ENCODE measurements at places on chromosomes 6 and 20.

DNA sequence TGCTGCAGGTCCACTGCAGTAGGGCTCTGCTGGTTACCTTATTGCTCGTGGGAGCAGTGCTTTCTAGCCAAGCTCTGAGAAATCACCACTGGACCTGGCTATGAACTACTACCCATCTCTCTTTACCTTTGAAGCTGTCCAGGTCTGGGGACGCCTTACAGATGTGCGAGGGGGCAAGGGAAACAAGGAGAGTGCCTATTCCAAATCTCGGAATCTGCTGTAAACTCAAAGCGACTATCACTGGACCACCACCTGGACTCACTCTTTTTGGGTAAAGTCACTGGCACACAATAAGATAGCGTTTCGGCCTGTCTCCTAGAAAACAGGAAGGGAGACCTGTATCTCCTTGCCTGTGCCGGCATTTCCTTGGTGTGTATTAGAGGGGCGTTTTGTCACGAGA, 5.3 kb downstream of the NRN1 start:
- no peak overlapping the region for H3K27ac ChIP-seq
- peaks cover 19% of the 10 kb centered on the region for H3K4me1 ChIP-seq
- peaks cover 69% of the 10 kb centered on the region for H3K27me3 ChIP-seq
- DNase-seq: no peak

DNA sequence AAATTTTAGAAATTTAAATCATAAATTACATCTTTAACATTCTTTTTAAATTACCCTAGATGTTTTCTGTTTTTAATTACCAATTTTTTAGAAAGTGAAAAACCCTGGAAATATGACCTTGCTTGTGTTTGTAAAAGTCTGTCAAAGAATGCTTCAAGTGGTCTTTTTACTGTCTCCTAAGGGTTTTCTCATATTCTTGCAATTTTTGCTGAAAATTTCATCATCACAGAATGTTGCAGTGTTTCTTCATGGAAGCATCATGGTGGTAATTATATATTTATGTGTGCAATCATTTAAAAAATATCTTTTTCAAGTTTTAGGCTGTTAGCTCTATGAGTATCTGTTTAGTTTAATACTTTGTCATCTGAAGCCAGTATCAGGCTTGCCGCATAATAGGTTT, 178.2 kb downstream of the HDGFL1 start:
- no peak for DNase-seq
- H3K27me3 ChIP-seq: no peaks in the 10 kb centered on the region
- H3K36me3 ChIP-seq: no peaks in the 10 kb centered on the region
- H3K4me3 ChIP-seq: no peak overlapping the region
- no peak overlapping the region for H3K27ac ChIP-seq

- no peaks in the 10 kb centered on the region for H3K36me3 ChIP-seq
- DNase-seq: no peak
- H3K27me3 ChIP-seq: no peaks in the 10 kb centered on the region
- H3K4me1 ChIP-seq: no peaks in the 10 kb centered on the region
- no peak overlapping the region for H3K27ac ChIP-seq
- H3K4me3 ChIP-seq: no peak overlapping the region
These were observed 132.7 kb upstream of the MAP3K7 start for GRCh38 chr6:90719321-90720195.

DNA sequence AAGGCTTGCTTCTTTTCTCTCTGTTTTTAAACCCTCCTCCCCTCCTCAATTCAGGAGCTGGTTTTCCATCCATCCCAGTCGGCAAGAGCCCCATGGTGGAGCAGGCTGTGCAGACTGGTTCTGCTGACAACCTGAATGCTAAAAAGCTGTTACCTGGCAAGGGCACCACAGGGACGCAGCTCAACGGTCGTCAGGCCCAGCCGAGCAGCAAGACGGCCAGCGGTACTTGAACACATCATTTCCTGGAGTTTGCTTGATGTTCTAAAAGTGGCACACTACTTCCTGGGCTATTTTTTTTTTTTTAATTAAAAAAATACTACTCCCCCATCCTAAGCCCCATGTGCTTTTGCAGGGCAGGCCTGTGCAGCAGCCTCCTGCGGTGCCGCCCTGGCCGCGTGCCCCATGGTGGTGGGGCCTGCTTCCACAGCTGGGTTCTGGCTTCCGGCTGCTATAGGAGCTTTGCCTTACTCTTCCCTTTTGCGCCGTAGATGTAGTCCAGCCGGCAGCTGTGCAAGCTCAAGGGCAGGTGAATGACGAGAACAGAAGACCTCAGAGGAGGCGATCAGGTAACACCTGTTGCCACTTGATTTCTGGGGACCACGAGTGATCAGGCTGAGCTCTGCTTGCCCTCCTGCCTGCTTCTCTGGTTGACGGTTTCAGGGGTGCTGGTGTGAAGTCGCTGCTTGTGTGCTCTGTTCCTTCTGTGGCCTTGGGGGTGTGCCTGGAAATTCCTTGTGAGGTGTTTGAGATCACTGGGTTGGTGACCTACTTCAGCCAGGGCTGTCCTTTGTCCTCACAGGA, 7.7 kb downstream of the LSM14B start:
- H3K36me3 ChIP-seq: peaks cover 69% of the 10 kb centered on the region
- H3K27me3 ChIP-seq: no peaks in the 10 kb centered on the region
- DNase-seq: no peak

DNA sequence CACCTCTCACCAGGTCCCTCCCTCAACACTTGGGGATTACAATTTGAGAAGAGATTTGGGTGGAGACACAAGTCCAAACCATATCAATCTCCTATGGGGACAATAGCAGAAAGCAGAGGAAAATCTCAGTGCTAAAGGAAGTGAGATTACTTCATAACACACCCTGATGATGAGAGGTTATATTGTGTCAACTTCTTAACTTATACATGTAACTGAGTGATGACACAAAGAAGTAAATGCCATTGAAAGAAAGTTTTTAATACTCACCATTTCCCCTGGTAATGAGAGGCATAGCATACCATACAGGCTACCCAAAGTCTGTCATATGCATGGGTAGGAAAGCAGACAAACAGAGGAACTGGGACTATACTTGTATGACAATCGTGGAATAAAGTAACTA, 137.2 kb downstream of the MMUT start:
- H3K27me3 ChIP-seq: no peaks in the 10 kb centered on the region
- H3K4me3 ChIP-seq: no peak overlapping the region
- H3K27ac ChIP-seq: no peak overlapping the region
- no peak for DNase-seq
- no peaks in the 10 kb centered on the region for H3K4me1 ChIP-seq
- H3K36me3 ChIP-seq: no peaks in the 10 kb centered on the region

GRCh38 chr6:13302751-13303667, 25.3 kb downstream of the TBC1D7 start:
- H3K4me3 ChIP-seq: no peak overlapping the region
- H3K27ac ChIP-seq: peak overlapping the region; percentile 58
- peak; percentile 61 for DNase-seq
- peaks cover 6% of the 10 kb centered on the region for H3K4me1 ChIP-seq

DNA sequence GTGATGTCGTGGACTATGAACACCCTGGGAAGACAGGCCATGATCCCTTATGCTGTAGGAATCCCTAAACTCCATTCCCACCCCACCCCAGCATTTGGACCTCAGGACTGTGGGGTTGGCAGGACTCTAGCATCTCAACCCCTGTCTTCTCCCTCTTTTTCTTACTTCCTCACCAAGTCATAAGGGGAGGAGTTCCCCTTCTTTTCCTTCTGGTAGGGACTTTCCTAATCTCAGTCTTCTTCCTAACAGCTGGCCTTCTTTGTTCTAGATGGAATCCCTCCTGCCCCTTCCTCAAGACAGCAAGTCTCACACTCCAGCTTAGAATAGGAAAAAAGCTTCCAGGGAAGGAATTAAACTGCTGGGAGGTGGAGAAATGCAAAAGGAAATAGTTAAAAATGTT, 2.3 kb upstream of the SIRPB2 start:
- H3K27me3 ChIP-seq: no peaks in the 10 kb centered on the region
- no peak overlapping the region for H3K4me3 ChIP-seq
- no peak overlapping the region for H3K27ac ChIP-seq
- no peak for DNase-seq
- H3K36me3 ChIP-seq: no peaks in the 10 kb centered on the region

DNA sequence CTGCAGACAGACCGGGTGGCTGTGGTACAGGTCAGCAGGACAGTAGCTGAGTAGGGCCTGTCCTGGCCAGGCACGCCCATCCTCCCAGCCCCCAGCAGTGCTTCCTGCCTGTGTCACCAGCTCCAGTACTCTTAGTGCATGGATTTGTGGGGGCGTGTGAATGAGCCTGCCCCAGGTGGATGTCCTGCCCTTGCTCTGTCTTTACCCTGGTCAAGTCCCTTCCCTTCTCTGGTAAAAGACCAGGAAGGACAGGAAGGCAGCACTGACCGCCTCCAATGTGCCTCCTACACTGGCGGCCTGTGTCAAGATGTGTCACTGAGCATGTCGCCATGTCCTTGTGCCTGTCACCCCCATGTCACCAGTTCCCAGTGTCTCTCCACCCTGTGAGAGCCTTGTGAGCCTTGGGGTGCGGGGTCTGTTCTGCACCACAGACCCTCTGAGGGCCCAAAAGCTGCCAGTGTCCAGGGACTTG, 11.9 kb downstream of the TEAD3 start:
- DNase-seq: no peak
- H3K4me3 ChIP-seq: no peak overlapping the region
- H3K4me1 ChIP-seq: peaks cover 9% of the 10 kb centered on the region
- no peaks in the 10 kb centered on the region for H3K27me3 ChIP-seq
- H3K36me3 ChIP-seq: no peaks in the 10 kb centered on the region

GRCh38 chr6:46963626-46964025, 41.9 kb upstream of the ADGRF5 start:
- H3K27me3 ChIP-seq: no peaks in the 10 kb centered on the region
- H3K27ac ChIP-seq: no peak overlapping the region
- DNase-seq: no peak

- DNase-seq: no peak
- H3K36me3 ChIP-seq: no peaks in the 10 kb centered on the region
- no peaks in the 10 kb centered on the region for H3K4me1 ChIP-seq
- no peak overlapping the region for H3K4me3 ChIP-seq
- H3K27ac ChIP-seq: no peak overlapping the region
These were observed 208.9 kb downstream of the IBTK start for GRCh38 chr6:82038631-82039030.

DNA sequence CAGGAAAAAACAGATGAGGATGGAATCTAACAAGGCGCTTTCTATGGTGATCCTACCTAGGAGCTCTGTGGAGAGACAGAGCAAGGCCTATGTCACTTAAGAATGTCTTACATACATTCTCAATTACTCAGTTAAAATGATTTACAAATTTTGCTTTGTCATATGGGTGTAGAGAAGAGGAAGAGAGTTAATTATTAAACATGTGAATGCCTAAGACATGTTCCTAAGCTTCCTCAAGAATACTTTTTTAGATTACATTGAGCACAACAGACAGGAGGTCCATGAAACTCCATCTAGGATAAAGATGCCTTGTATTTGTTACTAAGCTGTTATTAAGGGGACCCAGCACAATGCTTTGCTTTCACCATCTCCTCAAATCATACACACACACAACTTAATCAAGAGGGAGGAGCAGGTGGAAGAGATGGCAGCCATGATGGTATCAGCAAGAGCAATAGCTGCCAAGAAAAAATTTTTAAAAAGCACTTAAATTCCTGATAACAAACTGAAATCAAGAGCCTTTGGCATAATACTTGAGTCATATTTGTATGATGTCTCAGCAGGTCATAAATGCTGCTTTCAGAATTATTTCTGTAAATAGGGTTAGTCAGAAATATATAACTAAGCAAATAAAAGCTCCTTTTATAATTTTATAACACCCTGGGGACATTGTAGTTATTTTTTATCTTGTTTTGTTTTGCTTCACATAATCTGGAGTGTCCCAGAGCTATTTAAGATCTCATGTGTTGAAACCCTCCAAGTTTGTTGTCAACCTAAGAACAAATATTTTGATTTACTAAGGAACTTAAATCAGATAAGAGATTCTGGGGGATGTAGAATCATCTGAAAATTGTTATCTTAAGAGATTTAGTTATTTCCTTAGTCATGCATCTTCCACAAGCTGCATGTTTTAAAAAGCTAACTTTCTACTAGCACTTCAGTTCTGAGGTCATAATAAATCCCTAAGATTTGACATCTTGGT, 70.0 kb upstream of the CD2AP start:
- no peak for DNase-seq
- H3K4me1 ChIP-seq: no peaks in the 10 kb centered on the region
- no peaks in the 10 kb centered on the region for H3K36me3 ChIP-seq
- H3K27me3 ChIP-seq: no peaks in the 10 kb centered on the region

DNA sequence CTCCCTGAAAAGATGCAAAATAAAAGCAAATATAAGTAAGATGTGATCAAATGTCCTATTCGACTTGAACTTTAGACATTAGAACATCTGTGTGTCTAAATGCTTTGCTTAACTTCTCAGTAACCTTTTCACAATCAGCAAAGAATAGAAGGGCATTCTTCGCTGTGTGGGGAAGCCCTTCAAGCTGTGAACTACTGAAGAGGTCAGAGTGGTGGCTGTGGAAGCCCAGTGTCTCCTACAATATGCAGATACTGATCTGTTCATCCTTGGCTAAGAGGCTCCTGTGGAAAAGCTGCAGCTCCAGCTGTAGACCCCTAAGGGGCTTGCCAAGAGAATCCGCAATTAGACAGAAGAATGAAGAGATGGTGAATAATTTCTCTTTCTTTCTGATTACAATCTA, 400.3 kb upstream of the SASH1 start:
- H3K4me3 ChIP-seq: no peak overlapping the region
- H3K36me3 ChIP-seq: no peaks in the 10 kb centered on the region
- no peak overlapping the region for H3K27ac ChIP-seq
- H3K4me1 ChIP-seq: no peaks in the 10 kb centered on the region
- DNase-seq: no peak

GRCh38 chr6:73782911-73783310, 86.9 kb downstream of the CD109 start:
- H3K36me3 ChIP-seq: no peaks in the 10 kb centered on the region
- no peaks in the 10 kb centered on the region for H3K27me3 ChIP-seq
- H3K27ac ChIP-seq: no peak overlapping the region
- no peak overlapping the region for H3K4me3 ChIP-seq

GRCh38 chr6:48560408-48560807, 449.4 kb upstream of the PTCHD4 start:
- no peaks in the 10 kb centered on the region for H3K27me3 ChIP-seq
- H3K27ac ChIP-seq: no peak overlapping the region
- H3K4me3 ChIP-seq: no peak overlapping the region

DNA sequence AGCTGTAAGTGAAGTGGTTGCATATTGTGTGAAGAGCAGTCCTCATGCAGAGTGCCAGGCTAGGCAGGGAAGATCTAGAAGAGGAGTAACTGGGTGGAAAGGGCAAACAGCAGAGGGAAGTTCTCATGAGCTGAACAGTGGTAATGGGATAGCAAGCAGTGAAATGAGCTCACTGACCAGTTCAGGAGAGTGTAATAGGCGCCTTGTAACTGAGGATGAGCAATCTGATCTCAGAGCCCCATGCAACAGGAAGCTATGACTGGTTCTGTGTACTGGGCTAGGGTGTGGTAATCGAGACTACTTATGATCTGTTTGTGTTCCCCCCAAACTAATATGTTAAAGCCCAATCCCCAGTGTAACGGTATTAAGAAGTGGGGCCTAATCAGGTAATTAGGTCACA, 98.6 kb downstream of the RFX6 start:
- no peaks in the 10 kb centered on the region for H3K27me3 ChIP-seq
- no peak overlapping the region for H3K27ac ChIP-seq
- no peaks in the 10 kb centered on the region for H3K4me1 ChIP-seq
- H3K36me3 ChIP-seq: no peaks in the 10 kb centered on the region
- DNase-seq: no peak

GRCh38 chr6:129608886-129609537, 101.0 kb downstream of the ARHGAP18 start:
- H3K4me3 ChIP-seq: no peak overlapping the region
- H3K27ac ChIP-seq: no peak overlapping the region
- no peaks in the 10 kb centered on the region for H3K27me3 ChIP-seq
- H3K4me1 ChIP-seq: no peaks in the 10 kb centered on the region
- no peaks in the 10 kb centered on the region for H3K36me3 ChIP-seq

Data from right lobe of liver (tissue), 6 donors.